ENCODE measurements at places on chromosomes 16 and 17.

- peak; percentile 74 for DNase-seq
Observed at GRCh38 chr16:67719778-67720144, 645 bp upstream of the GFOD2 start.

GRCh38 chr16:53131363-53132071 lies 76.7 kb downstream of the CHD9 start:
- peak; percentile 83 for DNase-seq

- DNase-seq = no peak
Observed at GRCh38 chr17:56389356-56389755, 204.1 kb upstream of the NOG start.

GRCh38 chr17:48333034-48333530 lies 96.9 kb downstream of the SKAP1 start:
- no peak for DNase-seq

DNA sequence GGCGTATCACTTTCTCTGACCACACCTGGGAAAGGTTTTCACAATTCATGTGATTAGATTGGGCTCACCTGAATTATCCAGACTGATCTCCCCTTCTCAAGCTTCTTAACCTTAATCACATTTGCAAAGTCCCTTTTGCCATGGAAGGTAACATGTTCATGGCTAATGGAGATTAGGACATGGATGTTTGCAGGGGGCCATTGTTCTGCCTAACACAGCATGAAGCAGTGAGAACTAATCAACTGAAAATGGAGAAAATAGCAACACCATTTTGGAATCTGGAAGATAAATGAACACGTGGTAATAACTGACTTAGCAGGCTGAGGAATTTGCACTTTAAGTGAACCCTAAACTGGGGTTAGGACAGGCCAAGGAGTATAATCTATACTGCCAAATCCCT lies 25.0 kb upstream of the SBK1 start:
- DNase-seq = no peak

- DNase-seq = no peak
Observed at GRCh38 chr16:78415013-78415412, 315.6 kb downstream of the WWOX start.

DNA sequence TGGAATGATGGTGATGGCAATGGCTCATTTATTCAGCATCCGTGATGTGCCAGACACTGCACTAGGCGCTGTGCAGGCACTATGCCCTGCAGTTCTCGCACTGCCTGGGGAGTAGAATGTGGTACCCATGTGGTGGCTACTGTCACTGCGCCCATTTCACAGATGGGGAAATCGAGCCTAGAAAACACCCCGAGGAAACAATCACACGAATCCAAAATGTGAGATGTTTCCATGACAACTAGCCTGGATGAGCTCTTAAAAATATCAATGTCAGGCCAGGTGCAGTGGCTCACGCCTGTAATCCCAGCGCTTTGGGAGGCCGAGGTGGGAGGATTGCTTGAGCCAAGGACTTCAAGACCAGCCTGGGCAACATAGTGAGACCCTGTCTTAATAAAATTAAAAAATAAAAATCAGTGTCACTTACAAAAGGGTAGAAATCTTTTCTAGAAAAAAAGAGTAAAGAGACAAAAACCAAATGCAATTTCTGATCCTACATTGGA lies 57.9 kb upstream of the TNRC6A start:
- no peak for DNase-seq

GRCh38 chr16:88805340-88805715 lies 1.7 kb downstream of the CDT1 start:
- no peak for DNase-seq

GRCh38 chr17:20085283-20085845 lies 76.2 kb downstream of the SPECC1 start:
- no peak for DNase-seq

DNA sequence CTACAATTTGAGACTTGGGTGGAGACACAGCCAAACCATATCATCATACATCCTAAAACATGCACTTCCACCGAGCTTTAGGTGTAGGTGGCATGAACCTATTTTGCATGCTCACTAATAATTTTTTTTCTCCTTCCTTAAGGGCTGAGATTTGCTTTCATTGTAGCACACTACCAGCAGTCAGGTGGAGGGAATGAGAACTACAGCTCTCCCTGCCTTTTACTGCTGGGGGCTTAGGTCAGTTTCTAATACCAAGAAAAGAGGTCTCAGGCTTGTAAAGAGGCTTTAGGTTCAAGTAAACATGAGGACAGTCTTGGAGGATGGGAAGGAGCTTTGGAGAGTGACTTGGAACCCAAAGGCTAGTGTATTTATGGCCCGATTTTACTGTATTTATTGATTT lies 22.0 kb downstream of the CFAP20 start:
- DNase-seq = no peak

GRCh38 chr17:72145962-72146361 lies 25.1 kb downstream of the SOX9 start:
- no peak for DNase-seq
